ENCODE measurements at places on chromosomes 2 and 18. TPM values are rescaled to one million over a fixed set of nuclear protein-coding genes. Genes with fewer than 3 reads are reported as not detected.
A peak's percentile ranks its signal among the peaks of the same experiment; 100 is the strongest.

GRCh38 chr2:37389989-37390765 lies 45.7 kb downstream of the QPCT start:
- DNase-seq: peak; percentile 33

- DNase-seq: no peak
Measured at GRCh38 chr2:50958504-50958903, 73.4 kb downstream of the NRXN1 start.

GRCh38 chr2:200336980-200337615 lies 30.6 kb downstream of the SPATS2L start:
- DNase-seq: no peak

DNA sequence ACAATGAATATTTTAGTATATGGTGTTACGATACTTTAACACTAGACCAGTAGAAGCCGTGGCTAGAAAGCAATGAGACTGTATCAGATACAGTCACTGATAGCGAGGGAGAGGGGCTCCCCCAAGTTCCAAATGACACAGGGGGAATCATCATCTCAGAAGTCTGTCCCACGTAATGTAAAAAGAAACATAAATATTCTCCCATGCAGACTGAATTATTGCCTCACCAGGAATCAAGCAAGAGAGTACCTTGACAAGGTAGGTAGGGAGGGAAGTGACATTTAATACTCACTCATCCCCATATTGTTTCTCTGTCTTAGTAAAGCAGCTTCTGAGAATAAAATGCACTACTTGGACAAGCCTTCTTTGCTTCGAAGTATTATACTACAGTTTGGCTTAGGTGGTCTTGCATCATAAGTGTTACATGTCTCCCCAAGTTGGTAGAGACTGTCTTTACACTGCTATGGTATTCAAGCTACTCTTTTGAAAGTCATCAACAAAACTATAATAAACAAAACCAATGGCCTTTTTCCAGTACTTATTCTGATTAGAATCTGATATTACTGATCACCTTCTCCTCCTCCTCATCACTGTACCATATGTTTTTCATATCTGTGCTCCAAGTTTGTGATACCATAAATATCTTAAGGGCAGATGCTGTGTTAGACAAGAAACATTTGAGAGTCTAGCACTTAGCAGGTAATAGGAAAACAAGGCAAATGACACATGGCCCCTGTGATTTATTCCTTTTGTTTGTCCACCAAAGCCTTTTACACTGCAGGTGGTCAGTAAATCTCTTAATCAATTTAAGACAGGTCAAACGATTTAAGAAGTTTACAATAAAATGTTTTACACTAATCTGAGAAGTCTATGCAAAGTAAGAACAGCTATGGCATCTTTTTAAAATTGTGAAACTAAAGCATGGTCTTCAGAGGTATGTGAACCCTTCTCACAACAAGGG lies 2.7 kb downstream of the LAPTM4A start:
- no peak for DNase-seq

DNA sequence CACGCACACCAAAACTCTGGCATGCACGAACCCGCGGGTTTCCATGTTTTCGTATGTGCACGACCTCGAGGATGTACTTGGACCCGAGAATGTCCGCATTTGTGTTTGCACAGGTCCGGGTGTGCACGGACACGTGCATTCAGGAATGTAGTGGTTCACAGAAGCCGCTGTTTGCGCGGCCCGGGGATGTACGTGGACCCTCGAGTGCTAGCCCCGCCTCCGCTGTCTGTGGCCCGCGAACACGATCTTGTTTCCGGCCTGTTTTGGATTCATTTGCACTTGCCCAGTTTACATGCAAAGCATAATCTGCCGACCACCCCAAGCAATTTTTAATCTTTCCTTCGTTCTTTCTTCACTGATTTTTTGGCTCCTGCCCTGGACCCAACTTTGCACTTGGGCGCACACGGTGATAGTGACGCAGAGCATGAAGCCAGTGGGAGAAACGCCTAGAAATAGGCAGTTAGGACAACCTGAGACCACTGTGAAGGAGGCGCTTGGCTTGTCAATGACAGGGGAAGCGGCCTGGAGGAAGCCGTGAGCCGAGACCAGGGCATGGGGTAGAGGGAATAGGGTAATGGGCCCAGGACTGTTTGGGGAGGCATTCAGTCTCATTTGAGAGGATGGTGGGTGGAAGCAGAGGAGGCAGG lies 45.4 kb upstream of the PTMA start:
- no peak for DNase-seq

DNA sequence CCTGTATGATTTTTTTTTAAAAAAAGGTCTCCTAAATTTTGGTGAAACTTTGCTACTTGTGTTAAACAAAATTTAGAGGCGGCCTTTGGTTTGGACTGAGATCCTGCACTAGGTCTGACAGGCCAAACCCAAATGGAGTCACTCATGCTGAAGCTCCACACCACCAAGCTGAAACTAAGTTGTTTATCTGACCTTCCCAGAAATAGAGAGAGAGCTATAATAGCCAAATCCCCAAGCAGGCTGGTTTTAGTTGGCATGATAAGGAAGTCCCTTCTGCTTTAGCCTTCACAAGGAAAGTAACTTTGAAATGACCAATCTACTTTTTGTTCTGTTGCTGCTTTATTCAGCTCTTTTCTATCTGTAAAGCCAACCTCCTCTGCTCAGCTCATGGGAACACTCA lies 17.1 kb upstream of the THUMPD2 start:
- no peak for DNase-seq

DNA sequence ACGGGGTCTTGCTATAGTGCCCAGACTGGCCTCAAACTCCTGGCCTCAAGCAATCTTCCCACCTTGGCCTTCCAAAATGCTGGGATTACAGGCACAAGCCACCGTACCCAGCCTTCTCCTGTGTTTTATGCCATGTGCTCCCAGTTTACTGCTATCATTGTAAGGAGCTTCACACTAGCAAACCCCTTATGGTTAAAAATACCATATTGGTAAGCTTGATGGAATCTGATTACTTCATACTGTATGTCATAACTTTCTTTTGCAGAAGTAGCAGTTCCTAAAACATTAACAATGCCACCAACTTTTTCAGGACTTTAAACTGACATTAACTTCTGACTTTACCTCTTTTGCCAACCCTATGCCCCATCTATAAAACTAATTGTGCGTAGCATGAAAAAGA lies 36.2 kb downstream of the HAT1 start:
- no peak for DNase-seq

DNA sequence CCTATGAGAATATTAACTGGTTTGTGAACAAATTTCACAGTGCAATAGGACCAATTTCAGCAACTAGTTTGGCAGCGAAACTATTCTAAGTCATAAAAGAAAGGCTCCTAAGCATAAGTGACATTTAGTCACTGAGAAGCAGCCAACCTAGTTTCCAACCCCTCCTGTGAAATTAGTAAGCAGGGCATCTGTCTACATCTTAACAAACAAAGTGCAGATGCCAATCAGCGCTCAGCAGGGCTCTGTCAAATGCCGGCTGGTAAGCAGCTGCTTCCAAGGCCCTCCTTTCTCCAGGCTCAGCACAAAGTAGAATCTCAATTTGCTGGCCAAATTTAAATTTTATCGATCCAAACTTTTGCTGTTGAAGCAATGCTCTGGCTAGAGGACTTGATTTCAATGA lies 124.7 kb downstream of the ICOS start:
- DNase-seq: no peak

DNA sequence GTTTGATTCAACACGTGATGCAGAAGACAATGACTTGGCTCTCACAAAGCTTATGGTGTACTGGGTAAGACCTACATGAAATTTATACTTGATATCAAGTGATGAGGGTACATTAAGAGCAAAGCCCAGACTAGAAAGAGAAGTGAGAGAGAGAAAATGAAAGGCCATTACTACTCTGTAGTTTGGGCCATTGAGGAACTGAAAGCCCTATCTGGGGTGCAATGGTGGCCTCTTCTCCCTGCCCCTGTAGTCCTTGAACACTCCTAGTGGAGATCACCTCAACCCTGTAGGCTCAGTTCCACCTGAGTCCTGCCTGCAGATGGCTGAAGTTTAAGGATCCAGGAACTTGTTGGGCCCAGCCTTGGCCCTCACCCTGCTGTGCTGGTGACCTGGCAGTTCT lies 569.8 kb upstream of the MEX3C start:
- no peak for DNase-seq

GRCh38 chr2:682226-682625 lies 5.0 kb upstream of the TMEM18 start:
- DNase-seq: no peak

The RNF125 gene
- total RNA-seq: 16.2 TPM

The AMER3 gene
- total RNA-seq: not detected

- DNase-seq: no peak
Measured at GRCh38 chr2:150478200-150478974, 9.1 kb downstream of the RND3 start.

The ARHGEF4 gene
- total RNA-seq: 1.8 TPM

- DNase-seq: no peak
Measured at GRCh38 chr18:57426187-57426586, 9.0 kb upstream of the ONECUT2 start.

DNA sequence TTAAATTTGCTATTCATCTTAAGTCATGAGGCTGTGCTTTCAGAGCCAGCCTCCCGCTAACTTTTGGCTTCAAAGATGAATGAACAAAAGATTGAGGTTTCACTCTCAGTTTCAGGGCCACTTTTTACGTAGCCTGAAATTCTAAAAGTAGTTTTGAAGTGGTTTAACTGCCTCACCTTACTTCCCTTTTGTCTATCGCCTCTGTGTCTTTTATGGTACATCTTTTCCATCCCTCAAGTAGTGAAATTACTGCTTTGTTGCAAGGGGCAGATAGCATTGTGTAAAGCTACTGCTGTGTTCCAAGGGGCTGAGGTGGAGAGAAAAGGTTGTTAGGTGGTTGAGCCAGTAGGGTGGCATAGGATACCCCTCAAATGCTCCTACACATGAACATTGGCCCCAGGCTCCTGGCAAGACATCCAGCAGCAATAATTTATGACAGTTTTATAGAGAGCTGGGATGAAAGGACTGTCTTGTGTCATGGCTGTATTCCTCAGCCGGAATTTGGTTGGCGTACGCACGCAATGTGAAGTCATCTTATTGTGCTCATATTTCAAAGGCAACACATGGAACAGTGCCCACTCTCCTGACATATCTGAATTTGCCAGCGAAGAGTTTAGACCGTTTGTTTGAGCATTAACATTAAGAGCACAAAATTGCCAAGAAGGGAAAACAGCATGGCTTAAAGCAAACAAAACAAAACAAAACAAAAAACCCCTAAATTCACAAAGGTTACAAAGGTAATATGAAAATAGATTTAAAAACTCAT lies 32.2 kb downstream of the QPCT start:
- peak; percentile 88 for DNase-seq

GRCh38 chr2:121735518-121736074 lies 1.1 kb downstream of the NIFK start:
- DNase-seq: no peak

The REEP1 gene
- 16.1 TPM for total RNA-seq

GRCh38 chr18:37546651-37547050 lies 18.9 kb downstream of the CELF4 start:
- no peak for DNase-seq

- no peak for DNase-seq
Measured at GRCh38 chr18:27785815-27786471, 391.0 kb downstream of the CDH2 start.

The ALLC gene
- total RNA-seq: not detected

- DNase-seq: no peak
Measured at GRCh38 chr18:57004366-57005121, 142.3 kb upstream of the BOD1L2 start.

DNA sequence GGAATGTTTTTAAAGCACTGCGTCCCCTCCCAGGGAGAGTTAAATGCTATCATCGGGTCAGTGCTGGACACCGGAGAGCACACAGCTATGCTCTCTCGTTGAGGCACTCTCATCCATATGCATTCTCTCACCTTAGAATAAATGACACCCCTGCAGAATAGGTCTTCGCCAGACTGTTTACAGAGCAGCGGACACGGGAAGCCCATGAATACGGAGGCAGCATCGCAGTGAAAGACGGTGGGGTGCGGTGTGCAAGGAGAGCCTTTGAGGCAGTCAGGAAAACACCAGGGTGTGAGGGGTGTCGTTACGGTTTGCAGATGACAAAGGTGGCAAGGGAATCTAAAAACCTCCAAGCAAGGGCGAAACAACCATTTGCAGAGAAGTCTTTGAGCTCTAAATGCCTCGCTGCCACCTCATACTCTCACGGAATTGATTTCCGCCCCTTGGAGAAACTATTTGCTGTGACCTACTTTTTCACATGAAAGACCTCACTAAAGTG lies 169.2 kb upstream of the FHL2 start:
- no peak for DNase-seq

DNA sequence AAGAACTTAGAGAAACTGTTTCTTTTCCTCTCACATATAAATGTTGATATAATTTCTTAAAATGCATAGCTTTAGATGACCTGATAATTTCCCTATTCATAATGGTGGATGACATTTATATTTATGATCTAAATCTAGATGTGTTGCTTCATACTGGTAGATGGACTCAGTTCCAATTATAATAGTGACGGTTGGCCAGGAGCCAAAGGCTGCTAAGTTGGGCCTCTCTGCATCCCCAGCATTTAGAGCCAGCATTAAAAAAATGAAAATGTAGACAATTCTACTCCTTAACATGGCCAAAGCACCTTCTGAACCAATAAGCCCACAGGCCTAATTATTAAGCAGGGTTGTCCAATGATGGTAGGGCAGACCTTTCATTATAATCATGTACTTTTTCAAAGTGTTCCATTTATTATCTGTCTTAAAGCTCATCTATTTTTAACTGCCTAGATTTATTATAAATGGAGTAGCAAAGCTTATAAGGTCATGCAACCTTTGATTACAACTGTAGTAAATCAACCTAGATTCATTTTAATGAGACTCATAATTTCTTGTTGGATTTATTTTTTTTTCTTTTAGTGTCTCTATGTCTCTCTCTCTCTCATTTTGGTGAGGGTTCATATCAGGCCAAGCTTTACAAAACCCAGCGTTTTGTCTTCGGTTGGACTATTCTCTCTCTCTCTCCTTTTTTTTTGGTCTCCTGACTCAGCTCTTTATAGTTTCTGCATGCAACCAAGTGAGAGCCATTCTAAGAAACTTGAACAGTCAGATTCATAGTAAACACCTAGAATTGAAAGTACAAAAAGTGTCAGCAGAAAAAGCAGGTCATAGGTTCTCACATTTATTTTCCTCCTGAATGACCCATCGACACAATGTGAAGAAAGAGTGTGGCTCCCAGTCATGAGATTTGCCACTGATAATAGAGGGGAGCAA lies 2016.1 kb upstream of the PIK3C3 start:
- no peak for DNase-seq

The CDH19 gene
- total RNA-seq: 1.8 TPM

The RPS27A gene
- total RNA-seq: 5,133 TPM

- DNase-seq: no peak
Measured at GRCh38 chr18:33914399-33914798, 310.3 kb downstream of the NOL4 start.

- peak; percentile 64 for DNase-seq
Measured at GRCh38 chr2:165469417-165469816, at the start of gene CSRNP3. CSRNP3 (plus strand) TSS chr2:165469698; CDS start chr2:165595066, 125,368 bp downstream.
